Activated naive CD4-positive, alpha-beta T cell treated with anti-CD3 and anti-CD28 coated beads for 36 hours (primary cell): ENCODE measurements at places on chromosomes 5 and 9. TPM values are rescaled to one million over a fixed set of nuclear protein-coding genes. Genes with fewer than 3 reads are reported as not detected.

DNA sequence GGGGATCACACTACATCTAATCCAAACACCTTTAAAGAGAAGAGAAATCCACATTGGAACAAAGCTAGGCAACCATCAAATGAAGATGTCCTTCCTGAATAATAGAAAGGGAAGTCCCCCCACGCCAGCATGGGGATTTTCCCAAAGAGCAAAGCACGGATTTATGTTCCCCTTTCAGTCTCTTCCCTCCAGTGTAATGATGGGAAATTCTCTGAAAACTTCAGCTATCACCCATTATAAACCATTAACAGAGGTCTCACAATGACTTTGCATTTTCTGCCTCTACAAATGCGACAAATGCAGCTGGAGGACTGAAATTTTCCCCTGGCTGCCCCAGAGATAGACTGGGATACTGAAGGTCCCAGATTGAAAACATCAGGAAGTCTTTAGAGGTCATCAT lies 368.7 kb downstream of the EFNA5 start:
- no peaks in the 10 kb centered on the region for H3K36me3 ChIP-seq
- no peak for DNase-seq
- H3K4me1 ChIP-seq, result no peaks in the 10 kb centered on the region
- H3K27me3 ChIP-seq, result peaks cover 8% of the 10 kb centered on the region

DNA sequence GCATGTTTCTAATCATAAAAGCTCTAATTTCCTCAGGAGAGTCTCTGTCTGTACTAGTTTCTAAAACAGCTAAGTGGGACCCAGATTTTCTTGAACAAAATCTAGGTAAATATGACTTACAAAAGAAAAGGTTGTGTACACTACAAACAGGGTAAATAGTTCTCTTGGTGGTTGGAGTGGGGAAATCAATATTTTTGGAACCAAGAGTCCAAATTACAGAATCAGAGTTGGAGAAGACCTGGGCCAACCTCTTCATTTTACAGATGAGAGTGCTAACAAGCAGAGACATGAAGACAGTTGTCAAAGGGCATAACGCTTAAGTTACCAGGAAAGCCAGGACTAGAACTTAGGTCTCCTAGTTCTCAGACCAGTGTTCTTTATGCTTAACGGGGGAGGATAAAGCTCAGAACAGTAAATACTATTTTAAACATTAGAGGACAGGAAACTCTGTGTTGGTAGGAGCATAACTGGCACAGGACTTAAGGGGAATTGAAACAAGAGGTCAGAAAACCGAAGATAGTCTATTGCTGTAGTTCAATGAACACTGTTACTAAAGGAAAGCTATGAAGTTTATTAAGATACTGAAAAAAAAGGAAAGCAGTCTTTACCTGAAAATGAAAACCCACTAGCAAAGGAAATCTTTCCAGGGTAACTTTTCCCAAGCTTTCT lies 9.3 kb upstream of the GOLGA1 start:
- peaks cover 3% of the 10 kb centered on the region for H3K4me1 ChIP-seq
- H3K27ac ChIP-seq, result no peak overlapping the region

DNA sequence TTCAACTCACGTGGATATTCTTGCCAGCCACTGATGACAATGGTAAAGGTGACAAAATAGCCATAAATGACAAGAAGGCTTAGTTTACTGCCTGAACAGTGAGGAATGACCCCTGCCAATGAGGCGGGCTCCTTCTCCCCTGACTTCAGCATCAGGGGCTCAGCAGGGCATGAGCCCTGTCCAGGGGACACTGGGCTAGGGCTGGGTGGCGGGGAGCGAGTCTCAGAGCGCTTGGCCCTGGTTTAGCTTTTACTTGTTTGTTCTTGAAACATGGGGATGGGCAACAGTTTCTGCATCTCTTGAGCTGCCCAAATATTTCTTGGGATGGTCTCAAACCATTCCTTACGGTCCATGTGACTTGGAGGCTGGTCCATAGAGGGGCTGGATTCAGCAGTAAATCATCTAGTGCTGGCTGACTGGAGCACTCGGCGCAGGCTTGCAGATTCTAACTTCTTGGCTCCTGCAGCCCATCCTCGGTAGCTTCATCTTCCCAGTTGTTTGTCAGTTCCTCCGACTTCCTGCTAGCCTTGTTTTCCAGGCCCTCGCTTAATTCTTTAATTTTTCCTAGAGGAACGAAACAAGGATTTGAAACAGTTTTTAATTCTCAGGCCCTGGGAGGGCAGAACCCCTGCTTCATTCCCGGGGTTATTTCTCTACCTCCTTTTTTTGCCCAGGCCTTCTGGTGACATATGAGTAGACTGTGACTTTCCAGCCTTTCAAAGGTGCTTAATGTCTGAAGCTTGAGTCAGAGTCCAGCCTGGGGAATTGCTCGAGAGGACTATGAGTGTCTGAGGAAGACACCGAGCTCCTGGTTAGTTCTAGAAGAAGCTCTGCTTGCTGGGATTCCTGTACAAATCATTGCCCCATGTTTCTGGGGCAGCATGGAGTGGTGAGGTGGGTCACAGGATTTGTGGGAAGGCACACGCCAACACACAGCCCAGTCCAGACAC lies 4.5 kb upstream of the HMCN2 start:
- H3K4me1 ChIP-seq, result peaks cover 2% of the 10 kb centered on the region
- peaks cover 43% of the 10 kb centered on the region for H3K27me3 ChIP-seq
- no peak overlapping the region for H3K4me3 ChIP-seq
- H3K36me3 ChIP-seq, result no peaks in the 10 kb centered on the region
- no peak for DNase-seq
- no peak overlapping the region for H3K27ac ChIP-seq

- no peak for DNase-seq
- H3K27ac ChIP-seq, result no peak overlapping the region
- peaks cover 3% of the 10 kb centered on the region for H3K27me3 ChIP-seq
- H3K4me1 ChIP-seq, result peaks cover 5% of the 10 kb centered on the region
Observed at GRCh38 chr9:76658510-76659231, 105.6 kb upstream of the PCA3 start.

DNA sequence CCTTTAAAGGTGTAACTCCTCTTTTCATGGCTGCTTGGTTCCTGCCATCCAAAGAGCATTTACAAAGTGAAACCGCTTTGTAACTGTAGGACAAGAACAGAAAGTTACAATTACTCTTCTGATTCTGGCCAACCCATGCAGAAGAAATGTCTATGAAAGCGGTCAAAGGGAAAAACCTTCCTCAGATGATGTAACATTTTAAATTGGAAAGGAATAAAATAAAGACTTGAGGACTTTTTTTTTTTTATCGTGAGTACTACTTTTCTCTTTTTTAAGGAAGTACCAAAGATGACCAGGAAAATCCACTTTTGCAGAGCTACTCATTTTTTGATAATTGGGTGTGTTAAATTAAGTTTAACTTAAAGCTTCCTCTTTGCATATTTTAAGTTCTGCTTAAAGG lies 13.0 kb upstream of the C9orf72 start:
- DNase-seq, result no peak
- H3K4me3 ChIP-seq, result no peak overlapping the region
- H3K4me1 ChIP-seq, result no peaks in the 10 kb centered on the region
- no peaks in the 10 kb centered on the region for H3K36me3 ChIP-seq
- H3K27me3 ChIP-seq, result peaks cover 29% of the 10 kb centered on the region

GRCh38 chr5:126920291-126920690 lies 110.1 kb downstream of the MARCHF3 start:
- H3K27me3 ChIP-seq, result no peaks in the 10 kb centered on the region
- peaks cover 1% of the 10 kb centered on the region for H3K36me3 ChIP-seq

- H3K36me3 ChIP-seq, result no peaks in the 10 kb centered on the region
- H3K4me1 ChIP-seq, result peaks cover 8% of the 10 kb centered on the region
- H3K27ac ChIP-seq, result no peak overlapping the region
- no peak for DNase-seq
Observed at GRCh38 chr9:126844085-126844484, 16.4 kb upstream of the ZBTB34 start.

DNA sequence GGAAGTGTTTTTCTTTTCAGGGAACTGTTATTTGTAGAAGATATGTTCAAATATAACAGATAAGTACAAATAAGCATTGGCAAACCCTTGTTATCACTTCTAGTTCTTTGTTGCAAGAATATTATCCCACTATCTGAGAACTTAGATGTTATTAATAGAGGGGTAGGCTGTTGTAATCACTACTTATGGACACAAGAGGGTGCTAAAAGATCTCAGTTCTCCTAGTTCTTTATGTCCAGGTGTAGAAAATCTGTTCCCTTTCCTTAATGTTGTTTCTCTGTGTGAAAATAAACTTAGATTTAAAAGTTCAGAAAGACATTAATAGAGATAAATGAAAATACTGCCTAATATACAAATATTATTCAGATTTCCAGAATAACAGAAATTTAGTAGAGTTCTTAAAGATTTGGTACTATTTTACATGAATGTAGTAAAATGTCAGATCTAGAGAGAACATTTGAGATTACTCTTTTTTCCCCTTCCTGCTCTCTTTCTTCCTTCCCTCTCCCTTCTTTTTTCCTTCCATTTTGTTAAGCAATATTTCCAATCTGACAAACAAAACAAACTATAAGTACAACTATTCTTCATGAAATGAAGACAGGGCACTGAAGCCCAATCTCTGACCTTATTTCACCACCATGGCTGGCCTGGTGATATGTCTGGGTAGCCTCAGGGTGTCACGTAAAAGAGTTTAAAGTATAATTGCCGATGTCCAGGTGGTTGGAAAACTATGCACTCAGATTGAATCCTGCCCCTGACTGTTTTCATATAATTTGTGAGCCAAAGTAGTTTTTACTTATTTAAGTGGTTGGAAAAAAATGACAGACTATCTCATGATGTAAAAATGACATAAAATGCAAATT lies 43.6 kb upstream of the C5orf46 start:
- H3K27ac ChIP-seq, result no peak overlapping the region
- no peaks in the 10 kb centered on the region for H3K4me1 ChIP-seq
- no peak for DNase-seq
- peaks cover 2% of the 10 kb centered on the region for H3K27me3 ChIP-seq
- no peaks in the 10 kb centered on the region for H3K36me3 ChIP-seq

- H3K36me3 ChIP-seq, result peaks cover 7% of the 10 kb centered on the region
- peaks cover 11% of the 10 kb centered on the region for H3K4me1 ChIP-seq
- no peak for DNase-seq
- H3K4me3 ChIP-seq, result no peak overlapping the region
Observed at GRCh38 chr5:93995126-93995621, 253.8 kb upstream of the POU5F2 start.

GRCh38 chr5:137847687-137848086 lies 20.0 kb upstream of the MYOT start:
- H3K36me3 ChIP-seq, result no peaks in the 10 kb centered on the region
- no peaks in the 10 kb centered on the region for H3K4me1 ChIP-seq
- no peaks in the 10 kb centered on the region for H3K27me3 ChIP-seq
- no peak overlapping the region for H3K27ac ChIP-seq

DNA sequence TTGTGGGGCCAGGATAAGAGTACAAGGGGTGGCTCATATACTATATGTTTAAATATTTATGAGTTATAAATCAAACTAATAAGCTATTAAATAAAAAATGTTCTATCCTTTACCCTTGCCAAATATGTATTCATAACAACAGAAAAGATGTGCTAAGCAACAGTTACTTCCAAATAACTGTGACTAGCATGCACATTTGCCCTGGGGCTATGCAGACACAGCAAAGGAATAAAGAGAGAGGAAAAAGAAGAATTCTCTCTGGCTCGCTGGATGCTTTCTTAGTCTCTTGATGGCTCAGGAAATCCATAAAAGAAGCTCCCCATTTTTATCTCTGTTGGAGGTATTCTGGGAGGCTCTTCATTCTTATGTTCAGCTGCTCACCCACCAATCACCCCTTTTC lies 182.4 kb upstream of the ATP10B start:
- no peak overlapping the region for H3K4me3 ChIP-seq
- H3K36me3 ChIP-seq, result no peaks in the 10 kb centered on the region
- no peak overlapping the region for H3K27ac ChIP-seq
- H3K27me3 ChIP-seq, result no peaks in the 10 kb centered on the region

DNA sequence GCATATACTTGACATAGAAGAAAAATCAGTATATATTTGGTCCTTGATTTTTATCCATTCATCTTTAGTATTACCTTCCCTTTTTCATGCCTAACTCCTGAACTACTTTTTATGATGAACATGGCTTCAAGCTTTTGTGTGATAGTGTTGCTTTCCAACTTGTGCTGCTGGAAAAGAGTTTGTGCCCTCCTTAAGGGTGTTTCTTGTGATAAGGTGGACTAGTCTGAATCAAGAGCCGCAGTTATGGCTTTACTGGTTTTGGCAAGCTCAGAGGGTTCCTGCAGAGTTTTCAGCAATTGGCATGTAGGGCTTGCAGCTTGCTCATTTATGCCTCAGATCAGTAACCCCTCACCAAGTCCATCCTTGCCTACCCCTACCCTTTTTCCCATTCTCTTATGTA lies 20.5 kb downstream of the POLR3G start:
- H3K27ac ChIP-seq, result no peak overlapping the region
- H3K4me1 ChIP-seq, result no peaks in the 10 kb centered on the region
- no peak for DNase-seq
- no peak overlapping the region for H3K4me3 ChIP-seq
- H3K27me3 ChIP-seq, result no peaks in the 10 kb centered on the region

Gene NFIB
- not detected for total RNA-seq

Gene SEMA5A
- not detected for total RNA-seq

Gene APBA1
- 0.05 TPM for total RNA-seq

Gene ARID3C
- 0.37 TPM for total RNA-seq

Gene PCDHGA2
- not detected for total RNA-seq

Gene PCDHGA8
- total RNA-seq, result not detected

Gene PRDM9
- total RNA-seq, result not detected

Gene FLT4
- total RNA-seq, result 2.7 TPM

Gene SOHLH1
- not detected for total RNA-seq

Gene BTNL3
- total RNA-seq, result not detected

Gene NADK2
- 20.0 TPM for total RNA-seq

Gene FBLL1
- not detected for total RNA-seq
